Fibroblast of skin of right quadriceps (primary cell): ENCODE measurements at places on chromosomes 11 and 22.

- DNase-seq: no peak
Measured at GRCh38 chr11:125262194-125262829, 97.8 kb downstream of the PKNOX2 start.

GRCh38 chr11:60631944-60632343 is 67.5 kb upstream of the MS4A8 start:
- DNase-seq: no peak

- no peak for DNase-seq
Measured at GRCh38 chr22:17637490-17638181, 921 bp upstream of the BCL2L13 start.

- no peak for DNase-seq
Measured at GRCh38 chr11:13924801-13925327, 37.7 kb upstream of the SPON1 start.

GRCh38 chr11:96338910-96339705 is 3.9 kb downstream of the MAML2 start:
- peak; percentile 40 for DNase-seq

DNA sequence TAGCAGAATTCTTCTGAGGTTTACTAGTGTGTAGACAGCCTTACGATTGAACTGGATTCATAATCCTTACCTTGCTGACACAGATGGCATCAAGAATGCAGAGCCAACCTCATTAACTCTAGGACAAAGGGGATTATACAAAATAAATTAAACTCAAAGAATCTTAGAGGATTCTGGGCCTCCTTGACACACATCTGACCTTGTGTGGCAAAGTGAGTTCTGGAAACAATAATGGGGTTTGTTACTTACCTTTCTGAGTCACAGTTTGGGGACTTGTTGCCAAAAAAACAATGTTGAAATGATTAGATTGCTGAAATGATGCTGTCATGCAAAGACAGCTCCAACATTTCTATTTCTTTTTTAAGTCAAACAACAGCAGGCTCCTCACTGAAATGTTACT is 179.1 kb upstream of the ISX start:
- peak; percentile 36 for DNase-seq

DNA sequence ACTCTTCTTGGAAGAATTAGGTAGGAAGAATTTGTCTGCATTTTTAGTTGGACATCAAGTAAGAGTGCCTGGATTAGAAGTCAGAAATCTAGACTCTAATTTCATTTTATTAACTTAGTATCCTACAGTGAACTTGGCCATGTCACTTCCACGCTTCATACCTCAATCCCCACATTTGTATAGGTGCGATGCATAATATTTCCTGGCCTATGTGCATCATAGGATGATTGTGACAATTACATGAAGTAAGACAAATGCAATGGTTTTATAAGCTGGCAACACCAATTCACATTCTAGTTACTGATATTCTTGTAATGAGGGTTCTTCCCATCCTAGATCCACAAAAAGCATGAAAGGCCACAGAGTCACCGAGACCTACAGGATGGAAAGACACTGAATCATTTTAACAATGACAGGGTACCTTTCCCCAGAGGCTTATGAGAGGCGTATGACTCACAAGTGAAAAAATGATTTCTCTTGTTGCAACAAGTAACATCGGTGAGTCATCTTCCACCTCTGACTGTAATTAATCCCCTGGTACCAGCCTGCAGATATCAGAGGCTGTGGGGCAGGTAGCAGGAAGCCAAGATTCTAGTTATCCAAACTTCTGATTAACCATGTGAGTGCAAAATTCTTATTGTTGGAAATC is 56.0 kb upstream of the OR5AK2 start:
- peak; percentile 22 for DNase-seq

GRCh38 chr11:128917144-128917724 is 25.4 kb downstream of the TP53AIP1 start:
- no peak for DNase-seq

GRCh38 chr11:117072517-117073461 is 25.4 kb downstream of the SIK3 start:
- DNase-seq: peak; percentile 95

- DNase-seq: peak; percentile 56
Measured at GRCh38 chr11:65571940-65572339, 398 bp upstream of the FAM89B start.

- no peak for DNase-seq
Measured at GRCh38 chr11:30285416-30286121, 37.3 kb upstream of the ARL14EP start.

- DNase-seq: peak; percentile 64
Measured at GRCh38 chr11:65500387-65501185, 1.7 kb downstream of the MALAT1 start.

- peak; percentile 28 for DNase-seq
Measured at GRCh38 chr11:19868871-19869270, 156.2 kb downstream of the NAV2 start.

DNA sequence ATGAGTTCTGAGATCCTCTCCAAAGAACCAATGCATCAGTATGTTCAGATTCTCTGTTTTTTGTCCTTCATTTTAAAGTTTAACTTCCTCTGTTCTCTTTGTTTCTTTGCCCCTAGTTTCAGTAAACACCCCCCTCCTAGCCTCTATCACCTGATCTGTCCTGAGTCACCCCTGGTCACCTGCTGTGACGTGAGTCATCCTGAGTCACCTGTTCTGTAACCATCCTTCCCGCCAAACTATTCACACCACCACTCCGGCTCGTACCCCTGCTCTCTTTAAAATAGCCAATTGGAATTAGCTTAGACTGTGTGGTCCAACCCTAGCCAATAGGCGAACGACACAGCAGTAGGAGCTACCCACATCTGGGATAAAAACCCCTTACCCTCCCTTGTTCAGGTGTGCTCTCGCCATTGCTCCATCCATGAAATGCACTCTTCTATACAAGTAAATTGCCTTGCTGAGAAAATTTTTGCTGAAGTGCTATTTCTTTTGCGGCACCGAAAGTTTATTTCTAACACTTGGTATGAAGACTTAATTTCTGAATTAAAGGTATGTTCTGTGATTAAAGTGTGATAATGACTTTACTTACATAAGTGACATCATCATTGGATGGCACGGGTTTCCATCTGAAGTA is 318.4 kb downstream of the AASDHPPT start:
- no peak for DNase-seq

GRCh38 chr22:40694411-40694810 is 15.1 kb downstream of the MCHR1 start:
- DNase-seq: no peak

- DNase-seq: no peak
Measured at GRCh38 chr11:36000616-36001190, 56.8 kb downstream of the LDLRAD3 start.

- DNase-seq: no peak
Measured at GRCh38 chr11:48020092-48020755, 39.9 kb downstream of the PTPRJ start.

DNA sequence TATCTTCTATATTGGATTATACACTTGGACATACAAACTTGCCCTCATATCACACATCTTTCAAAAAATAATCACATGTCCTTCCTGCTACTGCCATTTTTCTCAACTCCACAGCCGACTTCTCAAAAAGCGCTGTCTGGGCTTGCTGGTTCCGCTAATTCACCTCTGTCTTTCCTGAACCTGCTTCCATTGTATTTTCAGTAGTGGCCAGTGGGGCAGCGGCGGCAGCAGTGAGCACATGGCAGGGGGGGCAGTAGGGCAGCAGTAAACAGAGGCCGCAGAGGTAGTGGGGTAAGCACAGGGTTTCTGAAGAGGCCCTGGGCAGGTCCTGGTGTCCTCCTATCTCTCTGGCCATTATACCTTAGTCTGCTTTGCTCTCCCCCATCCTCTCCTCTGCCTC is 126.3 kb downstream of the RRAS2 start:
- no peak for DNase-seq

- DNase-seq: no peak
Measured at GRCh38 chr22:36828815-36829214, 12.0 kb upstream of the PVALB start.

DNA sequence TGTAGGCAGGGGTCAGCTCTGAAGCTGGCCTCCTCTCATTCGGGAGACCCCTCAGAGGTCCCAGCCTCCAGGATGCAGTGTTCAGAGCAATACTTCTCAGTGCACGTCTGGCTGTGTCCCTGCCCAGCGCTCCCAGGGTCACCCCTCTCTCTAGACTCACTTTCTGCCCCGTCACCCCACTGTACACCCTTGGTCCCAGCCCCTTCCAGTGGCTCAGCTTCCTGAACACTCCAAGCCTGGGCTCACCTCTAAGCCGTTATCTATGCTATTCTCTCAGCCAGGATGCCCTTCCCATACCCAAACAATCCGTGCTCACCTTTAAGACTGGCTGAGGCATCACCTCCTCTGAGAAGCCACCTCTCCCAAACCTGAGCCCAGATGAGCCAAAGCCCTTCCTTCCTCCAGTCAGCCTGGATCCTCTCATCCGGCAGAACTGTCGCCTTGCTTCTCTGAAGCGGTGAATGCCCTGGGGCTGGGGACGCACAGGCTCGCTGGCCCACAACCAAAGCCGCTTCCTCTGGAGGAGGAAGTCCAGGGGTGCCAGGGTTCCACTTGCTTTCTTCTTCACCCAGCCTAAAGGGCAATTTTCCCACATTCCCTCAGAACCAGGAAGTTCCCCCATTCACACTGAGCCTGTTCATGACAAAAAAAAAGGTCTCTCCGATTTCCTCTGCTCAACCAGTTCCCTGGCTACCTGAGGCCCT is 13.7 kb upstream of the CDKN1C start:
- DNase-seq: no peak

DNA sequence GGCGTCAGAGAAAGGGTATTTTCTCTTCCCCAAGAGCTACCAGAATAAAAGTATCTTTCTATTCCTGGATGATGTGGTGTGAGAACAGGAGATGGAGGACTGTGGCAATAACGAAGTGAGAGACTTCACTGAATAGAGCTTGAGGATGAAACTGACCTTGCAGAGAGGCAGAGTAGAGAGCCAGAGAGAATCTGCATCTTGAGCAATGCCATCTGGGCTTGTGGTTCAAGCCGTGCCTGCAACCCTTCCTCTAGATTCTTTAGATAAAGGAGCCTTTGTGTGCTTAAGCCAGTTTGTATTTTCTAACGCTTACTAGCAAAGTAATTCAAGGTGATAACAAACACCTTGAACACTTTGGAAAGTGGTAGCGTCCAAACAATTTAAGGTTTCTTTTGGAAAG is 2.2 kb downstream of the ME3 start:
- no peak for DNase-seq

DNA sequence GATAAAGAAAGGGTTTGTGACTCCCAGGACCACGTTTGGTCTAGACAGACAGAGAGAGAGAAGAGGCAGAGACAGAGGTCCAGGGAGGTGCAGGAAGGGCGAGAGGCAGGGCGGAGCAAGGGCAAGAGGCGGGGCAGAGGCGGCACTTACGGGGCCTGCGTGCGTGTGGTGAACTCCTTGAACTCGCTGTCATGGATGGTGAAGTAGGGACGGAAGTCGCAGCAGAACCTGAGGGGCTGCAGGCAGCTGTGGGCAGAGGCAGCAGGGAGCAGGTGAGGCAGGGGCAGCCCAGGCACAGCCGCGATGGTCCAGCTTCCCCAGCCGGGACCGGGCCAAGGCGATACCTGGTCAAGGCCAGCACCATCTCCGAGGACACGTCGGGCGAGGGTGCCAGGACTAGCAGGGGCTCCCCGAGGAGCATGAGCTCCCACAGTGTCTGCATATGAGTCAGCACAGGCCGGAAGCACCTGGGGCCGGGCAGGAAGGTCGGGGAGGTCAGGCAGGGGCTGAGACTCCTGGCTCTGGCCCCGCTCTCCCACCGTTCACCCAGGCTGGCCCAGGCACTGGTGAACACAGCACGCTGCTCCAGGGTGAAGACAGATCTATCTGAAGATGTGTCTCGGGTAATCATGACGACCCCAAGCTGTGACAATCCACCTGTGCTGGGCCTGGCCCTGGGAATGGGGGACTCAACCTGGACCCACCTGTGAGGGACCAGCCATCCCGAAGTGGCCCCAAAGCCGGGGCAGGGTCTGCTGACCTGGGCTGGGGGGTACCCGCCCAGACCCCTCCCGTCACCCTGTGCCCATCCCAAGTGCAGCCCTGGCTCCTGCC is 7.2 kb upstream of the PLXNB2 start:
- DNase-seq: no peak

- DNase-seq: no peak
Measured at GRCh38 chr11:70644343-70645060, 246.2 kb downstream of the CTTN start.
